ENCODE measurements at places on chromosomes 7 and 10.

DNA sequence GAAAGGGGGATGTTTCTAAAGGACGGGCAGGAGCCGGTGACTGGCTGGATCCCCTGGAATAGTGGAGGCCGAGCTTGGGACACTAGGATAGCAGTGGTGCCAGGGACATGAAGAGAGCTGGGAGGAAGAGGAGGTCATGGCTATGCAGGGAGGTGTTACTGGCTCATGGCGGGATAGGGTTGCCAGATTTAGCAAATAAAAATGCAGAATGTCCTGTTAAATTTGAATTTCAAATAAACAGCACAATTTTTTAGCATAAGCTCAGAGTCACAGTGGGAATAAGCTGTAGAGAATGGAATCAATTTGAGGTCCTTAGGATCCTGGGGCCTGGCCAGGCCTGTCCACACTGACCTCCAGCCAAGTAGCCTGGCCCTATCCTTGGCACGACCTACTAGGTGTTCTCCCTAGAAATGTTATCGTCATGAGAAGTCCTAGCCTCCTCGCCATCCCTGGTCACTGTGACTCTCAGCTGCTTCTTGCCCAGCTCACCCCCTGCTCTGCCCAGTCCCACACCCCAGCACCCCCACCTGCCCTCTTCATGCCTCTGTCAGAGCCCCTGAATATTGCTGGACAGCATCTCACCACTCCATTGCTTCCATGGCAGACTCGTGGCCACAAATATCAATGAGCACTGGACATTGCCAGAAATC lies 7.6 kb upstream of the KCP start:
- no peak for DNase-seq

- no peak for DNase-seq
Observed at GRCh38 chr7:147041438-147041837, 924.8 kb downstream of the CNTNAP2 start.

GRCh38 chr10:52984169-52984568 lies 211.6 kb upstream of the MBL2 start:
- no peak for DNase-seq

DNA sequence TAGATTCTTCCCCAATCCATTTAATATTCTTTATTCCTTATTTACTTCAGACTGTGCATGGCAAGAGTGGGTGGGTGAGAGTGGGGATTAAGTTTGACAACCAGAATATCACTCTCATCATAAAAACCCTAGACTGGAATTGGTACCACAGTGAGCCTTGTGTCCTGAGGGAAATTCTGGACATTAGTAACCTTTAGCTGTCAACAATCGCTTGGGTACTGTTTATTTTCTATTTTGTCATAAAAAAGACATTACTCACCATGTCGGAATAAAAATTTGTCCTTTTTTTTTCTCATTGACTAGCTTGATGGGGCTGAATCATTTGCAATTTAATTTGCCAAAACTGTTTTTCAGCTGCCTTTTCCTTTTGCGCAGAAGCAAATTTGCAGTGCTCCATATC lies 176.1 kb upstream of the SEMA3C start:
- DNase-seq: no peak

GRCh38 chr7:3710531-3710930 lies 409.5 kb downstream of the SDK1 start:
- no peak for DNase-seq

DNA sequence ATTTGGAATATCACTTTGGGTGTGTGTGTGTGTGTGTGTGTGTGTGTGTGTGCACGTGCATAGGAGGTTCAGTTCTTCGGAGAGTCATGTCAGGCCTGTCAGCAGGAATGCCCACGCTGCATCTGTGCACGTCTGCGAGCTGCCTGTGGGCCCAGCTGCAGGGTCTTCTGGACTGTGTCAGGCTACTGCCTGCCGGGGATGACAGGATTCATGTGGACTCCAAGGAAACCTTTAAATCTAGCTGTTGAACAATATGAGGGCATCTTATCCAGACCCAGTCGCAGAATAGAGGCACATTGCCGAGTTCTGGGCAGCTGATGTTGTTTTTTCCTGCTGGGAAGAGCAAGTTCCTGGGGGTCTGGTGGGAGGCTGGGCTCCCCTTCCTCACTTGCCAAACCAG lies 19.0 kb downstream of the AQP1 start:
- no peak for DNase-seq

DNA sequence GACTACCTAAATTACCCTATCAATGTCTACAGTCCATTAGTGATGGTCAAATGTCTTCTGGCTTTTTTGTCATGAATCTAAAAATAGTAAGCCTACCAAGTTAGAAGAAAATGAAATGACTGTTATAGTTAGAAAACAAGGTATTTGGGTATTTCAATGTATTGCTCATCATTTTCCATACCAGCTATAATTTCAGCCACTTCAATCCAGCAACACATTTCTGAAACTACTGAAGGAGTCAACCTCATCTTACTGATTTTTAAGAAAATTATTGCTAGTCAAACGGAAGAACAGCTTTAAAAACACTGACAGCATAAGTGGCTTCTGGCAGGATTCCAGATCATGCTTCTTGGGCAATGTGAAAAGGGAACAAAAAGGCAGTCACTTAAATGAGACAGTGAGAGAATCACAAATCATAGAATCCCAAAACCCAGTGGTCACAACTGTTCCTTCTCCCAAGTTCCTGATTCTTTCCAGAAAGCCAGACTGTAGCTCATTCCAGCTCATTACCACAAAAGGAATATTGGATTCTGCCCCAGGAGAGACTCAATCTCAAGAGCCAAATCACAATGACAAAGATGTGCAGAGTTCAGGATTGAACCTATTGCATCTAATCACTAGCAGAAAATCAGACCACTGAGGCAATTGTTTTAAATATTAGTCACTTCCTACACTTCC lies 61.2 kb upstream of the LRRN3 start:
- DNase-seq: peak; percentile 66

DNA sequence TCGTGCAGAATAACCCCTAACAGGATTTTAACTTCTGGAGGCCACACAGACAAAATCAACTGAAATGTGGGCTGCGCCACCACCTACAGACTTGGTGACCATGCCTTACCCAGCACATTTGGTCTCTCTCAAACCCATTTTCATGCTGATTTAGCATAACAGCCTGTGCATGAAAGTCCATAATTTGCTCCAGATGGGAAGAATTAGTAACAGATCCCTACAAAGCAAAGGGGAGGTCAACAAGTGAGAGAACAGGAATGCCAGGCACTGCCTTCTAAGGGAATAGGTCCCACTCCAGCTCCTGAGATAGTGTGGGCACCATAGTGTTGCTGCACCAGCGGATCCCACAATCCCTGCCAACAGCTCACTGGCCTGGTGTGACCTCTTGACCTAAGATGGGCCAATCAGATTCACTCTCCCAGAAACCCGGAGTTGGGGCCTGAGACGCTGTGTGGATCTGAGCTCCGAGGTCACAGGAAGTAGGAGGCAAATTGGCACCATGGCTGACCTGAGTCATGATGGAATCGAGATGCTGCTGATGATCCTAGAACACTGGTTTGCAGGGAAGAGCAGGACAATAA lies 32.4 kb downstream of the SLIT1 start:
- no peak for DNase-seq

- DNase-seq: peak; percentile 6
Observed at GRCh38 chr7:104627516-104627915, 299.1 kb downstream of the LHFPL3 start.
